ENCODE measurements at places on chromosomes 1 and 21.

- DNase-seq = no peak
These were observed 492.0 kb upstream of the RUNX1 start for GRCh38 chr21:35540950-35541638.

GRCh38 chr1:64133036-64133435 is 70.4 kb upstream of the UBE2U start:
- DNase-seq = no peak

DNA sequence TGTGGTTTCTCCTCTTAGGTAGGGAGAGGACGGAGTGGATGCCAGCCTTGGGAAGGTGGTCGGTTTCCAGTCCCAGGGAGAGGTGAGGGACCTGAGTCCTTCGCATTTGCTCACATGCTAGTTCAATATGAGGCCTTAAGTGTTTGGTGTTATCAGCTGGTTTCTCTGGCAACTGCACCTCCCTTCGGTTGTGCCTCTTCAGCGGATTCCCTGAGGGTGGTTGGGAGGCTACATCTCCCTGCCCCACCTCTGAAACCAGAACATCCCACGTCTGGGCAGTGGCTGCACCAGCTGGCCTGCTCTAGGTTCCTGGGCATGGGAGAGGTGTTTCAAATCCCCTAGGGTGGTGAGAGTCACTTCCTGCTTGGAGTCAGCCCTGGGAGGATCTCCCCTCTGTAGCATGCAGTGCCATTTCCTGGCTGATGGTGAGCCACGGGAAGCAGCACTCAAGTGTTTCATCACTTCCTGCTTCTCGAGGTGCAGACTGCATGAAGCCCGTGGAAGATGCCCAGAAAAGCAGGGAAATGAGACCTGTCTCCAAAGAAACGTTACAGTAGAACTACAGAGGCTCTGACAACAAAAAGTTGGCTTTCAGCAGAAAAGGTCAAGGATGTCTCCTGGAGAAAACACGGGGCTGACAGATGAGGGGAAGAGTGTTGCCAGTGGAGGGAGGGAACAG is 4.5 kb downstream of the TMEM125 start:
- DNase-seq = no peak

DNA sequence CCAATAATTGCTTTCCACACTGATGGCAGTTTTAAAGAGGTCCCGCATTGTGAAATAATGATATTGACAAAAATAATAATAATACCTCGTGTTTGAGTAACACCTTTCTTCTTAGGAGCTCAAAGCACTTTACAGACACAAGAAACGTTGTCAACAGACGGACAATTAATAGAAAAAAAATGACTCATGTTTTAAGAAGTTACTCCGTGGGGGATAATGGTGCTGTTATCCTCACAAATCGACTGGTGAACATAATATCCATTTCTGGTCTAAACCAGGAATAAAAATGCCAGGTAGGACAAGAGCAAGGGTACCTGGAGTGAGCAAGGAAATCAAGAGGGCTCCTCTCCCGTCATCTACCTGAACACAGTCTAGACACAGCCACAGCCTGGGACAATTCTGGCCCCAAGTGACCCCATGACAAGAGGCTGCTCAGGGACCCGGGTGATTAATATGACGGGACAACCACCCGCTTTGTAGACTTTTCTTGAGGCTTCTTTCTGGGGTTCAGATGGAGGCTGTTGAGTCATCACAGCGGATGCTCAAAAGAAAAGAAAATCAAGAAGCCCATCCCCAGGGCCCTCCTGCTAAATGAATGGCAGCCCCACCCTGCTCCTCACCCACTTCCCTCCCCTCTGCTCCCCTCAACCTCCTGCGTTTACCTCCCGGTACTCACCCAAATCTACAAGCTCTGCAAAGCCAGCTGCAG is 146.2 kb upstream of the IRF2BP2 start:
- no peak for DNase-seq

DNA sequence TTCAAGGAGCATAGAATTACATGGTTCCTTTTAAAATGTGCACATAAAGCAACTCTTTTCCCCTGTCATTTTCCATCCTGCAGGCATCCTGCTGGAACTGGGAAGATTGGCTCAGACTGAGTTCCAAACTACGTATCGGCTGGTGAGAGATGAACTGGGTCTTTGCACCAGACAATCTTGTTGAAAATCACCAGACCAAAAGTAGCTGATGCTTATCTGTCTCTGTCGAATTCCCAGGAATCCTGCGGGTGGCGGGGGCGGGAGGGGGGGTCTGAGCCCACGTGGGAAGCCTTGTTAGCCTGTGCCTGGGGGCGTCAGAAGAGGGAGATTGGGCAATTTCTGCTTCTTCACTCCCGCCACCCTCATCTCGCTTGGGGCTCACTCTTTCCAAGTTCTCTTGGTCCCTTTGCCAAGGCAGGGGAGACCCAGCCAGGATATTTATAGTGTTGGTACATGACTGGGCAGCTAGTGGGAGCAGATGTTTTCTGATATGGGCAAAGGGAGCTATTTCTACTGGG is 90.1 kb upstream of the SLC25A33 start:
- no peak for DNase-seq

DNA sequence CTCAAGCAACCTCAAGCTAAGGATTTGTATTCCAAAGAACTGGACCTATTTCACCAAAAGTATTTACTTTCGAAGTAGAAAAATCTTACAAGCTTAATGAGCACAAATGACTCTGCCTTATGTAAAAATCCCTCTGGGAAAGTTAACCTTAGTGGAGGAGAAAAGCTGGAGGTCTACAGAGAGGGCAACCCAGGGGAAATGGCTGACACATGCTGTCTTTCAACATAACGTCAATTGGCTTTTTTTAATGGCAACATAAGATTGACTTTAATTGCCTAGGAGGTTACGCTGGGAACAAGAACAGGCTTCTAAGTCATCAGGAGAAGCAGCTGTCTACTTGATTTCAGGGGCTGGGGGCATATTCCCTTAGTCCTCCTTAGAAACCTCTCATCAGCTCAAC is 52.3 kb downstream of the UTP25 start:
- DNase-seq = no peak

DNA sequence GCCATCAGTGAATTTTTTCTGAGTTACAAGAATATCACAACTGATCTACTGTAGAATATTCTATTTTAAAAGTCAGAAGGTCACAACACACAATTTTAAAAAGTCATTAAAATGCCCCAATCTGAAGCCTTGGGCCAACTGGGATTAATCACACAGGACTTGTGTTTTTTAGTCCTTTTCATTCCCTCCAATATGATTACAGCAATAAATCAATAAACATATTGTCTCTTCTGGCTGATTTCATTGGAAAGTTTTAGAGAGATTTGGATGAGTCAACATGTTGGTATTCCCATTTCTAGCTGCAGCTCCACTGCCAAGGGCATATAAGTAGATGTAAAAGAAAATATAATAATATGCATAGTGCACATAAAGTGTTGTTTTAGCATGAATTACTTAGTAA is 85.8 kb downstream of the NIBAN1 start:
- DNase-seq = no peak

- DNase-seq = peak; percentile 24
These were observed 43.5 kb upstream of the ATF3 start for GRCh38 chr1:212565079-212565478.

DNA sequence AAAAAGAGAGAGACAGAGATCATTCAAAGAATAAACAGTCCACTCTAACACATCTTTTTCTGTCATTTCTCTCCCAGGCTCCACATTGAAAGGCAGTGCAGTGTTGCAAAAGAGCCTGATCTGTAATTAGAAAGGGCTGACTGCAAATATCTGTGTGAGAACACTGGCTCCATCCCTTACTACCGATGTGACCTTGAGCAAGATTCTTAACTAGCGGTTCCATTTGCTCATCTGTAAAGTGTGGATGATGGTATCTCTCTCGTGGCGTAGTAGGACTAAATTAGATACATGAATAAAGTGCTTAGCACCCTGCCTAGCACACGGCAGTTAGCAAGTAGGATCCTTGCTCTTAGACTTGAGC is 26.9 kb upstream of the SLC44A3 start:
- no peak for DNase-seq

DNA sequence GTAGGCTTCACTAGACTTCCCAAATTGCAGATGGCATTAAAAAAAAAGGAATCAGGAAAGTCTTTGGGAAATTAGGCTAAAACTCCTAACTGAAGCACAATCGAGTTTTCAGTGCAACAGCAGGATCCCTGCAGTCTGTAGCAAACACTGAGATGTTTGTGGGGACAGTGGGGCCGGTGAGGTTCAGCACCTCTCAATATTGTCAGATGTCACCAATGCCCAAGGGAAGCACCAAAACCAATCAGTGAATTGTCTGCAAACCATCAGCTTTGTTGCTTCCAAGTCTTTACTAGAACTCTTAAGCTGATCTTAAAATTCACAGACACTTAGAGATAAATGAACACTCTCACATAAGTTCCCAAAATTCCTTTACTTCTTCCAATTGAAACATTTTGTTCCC is 2.6 kb downstream of the ERG start:
- DNase-seq = no peak

DNA sequence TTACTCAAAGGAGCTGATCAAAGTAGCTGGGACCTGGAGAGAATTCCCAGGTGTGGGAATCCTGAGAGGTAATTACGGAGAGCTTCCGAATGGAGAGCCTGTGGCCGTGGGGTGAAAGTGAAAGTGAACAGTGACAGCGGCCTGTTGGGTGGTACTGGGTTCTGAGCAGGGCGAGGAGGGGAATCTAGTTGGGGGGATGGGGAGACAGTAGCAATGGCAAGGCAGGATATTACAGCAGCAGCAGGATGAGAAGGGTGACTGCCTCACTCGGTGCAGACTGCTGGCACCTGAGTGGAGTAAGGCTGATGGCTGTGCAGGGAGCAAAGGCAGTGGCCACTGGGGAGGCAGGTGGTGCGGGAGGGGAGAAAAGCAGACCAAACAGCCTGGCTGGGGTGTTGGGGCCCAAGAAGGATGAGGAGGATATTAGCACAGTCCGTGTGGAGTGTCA is 70.3 kb upstream of the PRDX6 start:
- DNase-seq = peak; percentile 7

DNA sequence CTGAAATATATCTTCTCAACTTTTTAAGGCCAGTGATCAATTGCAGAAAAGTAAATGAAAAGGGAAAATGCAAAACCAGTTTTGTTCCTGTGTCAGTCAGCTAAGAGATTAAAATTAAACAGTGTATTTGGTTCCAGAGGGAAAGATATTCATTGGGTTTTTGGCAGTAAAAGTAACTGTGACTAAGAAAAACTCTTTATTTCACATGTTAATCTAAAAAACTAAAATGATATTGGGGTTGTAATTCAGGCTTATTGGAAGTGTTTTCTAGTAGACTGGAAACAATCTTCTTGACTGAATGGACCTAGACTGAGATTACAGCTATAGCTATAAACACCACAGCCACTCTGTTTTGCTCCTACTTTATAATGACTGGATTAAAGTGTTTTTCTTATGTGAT is 413.9 kb downstream of the ADGRL2 start:
- DNase-seq = no peak

DNA sequence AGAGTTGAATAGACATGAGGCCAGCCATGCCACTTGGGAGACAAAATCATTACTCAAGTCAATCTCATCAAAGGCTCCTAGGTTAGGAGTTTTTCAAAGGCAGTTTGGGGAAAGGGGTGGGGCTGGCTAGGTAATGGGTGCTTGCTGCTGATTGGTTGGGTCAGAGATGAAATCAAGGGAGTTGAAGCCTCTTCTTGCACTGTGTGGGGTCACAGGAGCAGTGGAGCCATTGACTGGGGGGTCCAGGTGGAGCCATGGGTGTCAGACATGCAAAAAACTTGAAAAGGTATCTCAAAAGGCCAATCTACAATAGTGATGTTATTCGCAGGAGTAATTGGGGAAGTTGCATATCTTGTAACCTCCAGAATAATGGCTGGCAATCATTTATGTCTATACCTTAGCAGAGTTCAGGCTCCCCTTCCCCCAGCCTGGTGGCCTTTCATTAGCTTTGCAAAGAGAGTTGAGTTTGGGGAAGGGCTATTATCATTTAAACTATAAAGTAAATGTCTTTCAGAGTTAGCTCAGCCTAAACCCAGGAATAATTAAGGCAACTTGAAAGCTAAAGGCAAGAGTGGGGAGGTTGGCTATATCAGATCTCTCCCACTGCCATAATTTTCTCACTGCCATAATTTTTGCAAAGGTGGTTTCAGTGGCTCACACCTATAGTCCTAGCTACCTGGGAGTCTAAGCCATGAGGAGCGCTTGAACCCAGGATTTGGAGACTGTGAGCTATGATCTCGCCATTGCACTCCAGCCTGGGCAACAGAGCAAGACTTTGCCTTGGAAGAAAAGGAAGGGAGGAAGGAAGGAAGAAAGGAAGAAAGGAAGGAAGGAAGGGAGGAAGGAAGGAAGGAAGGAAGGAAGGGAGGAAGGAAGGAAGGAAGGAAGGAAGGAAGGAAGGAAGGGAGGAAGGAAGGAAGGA is 7.8 kb upstream of the PINK1 start:
- no peak for DNase-seq

DNA sequence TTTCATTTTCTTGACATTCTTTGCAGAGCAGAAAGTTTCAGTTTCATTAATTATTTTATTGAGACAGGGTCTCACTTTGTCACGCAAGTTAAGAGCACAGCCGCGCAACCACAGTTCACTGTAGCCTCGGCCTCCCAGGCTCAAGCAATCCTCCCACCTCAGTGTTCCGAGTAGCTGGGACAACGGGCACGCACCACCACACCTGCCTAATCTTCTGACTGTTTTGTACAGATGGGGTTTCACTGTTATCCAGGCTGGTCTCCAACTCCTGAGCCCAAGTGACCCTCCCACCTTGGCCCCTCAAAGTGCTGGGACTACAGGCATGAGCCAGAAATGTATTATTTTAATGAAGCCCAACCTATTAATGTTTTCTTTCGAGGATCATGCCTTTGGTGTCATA is 3.0 kb upstream of the SPATC1L start:
- DNase-seq = no peak

GRCh38 chr1:154718566-154718965 is 110.6 kb upstream of the ADAR start:
- no peak for DNase-seq

GRCh38 chr1:41222496-41222895 is 19.6 kb downstream of the SCMH1 start:
- peak; percentile 34 for DNase-seq

GRCh38 chr1:178976541-178976940 is 49.2 kb upstream of the FAM20B start:
- DNase-seq = no peak

DNA sequence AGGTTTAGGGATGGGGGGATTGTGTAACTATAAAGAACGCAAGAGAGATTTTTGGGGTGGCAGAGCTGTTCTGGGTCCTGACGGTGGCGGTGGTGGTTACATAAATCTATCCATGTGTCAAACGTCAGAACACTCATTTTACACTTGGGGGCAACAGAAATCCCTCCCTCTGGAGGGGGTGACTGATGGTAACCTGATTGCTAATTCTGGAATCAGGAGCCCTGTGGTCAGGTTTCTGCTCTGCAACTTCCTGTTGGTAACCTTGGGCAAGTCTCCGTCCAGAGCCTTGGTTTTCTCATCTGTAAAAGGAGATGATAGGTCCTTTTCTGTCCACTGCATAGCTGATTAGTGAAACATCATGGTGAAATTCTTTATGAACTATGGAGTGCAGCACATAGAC is 40.9 kb downstream of the ALPL start:
- no peak for DNase-seq

- DNase-seq = no peak
These were observed 57.9 kb downstream of the MIER1 start for GRCh38 chr1:66982561-66983260.

GRCh38 chr1:23980728-23981070 is 572 bp upstream of the SRSF10 start:
- peak; percentile 79 for DNase-seq

Measured in erythroblast (primary cell).